Activated T-helper 2 cell treated with anti-CD3 and anti-CD28 coated beads, Interferon-gamma antibody, Interleukin-2, Interleukin-4, amounts not matched to agents 10 μg/mL and 5 μg/mL and 100 μg/mL, durations not matched to agents 14 hours and 24 hours and 36 hours (primary cell): ENCODE measurements at places on chromosomes 5 and 9. TPM values are rescaled to one million over a fixed set of nuclear protein-coding genes. Genes with fewer than 3 reads are reported as not detected.

The FIBCD1 gene
- total RNA-seq = not detected in 2 replicates

The MEGF10 gene
- total RNA-seq = not detected in 2 replicates

The ACTBL2 gene
- not detected in 2 replicates for total RNA-seq

The LTC4S gene
- total RNA-seq = 0.62 and 3.2 TPM in 2 replicates

The PRR16 gene
- not detected in 2 replicates for total RNA-seq

The TAF11L5 gene
- not detected in 2 replicates for total RNA-seq

The ZNF608 gene
- total RNA-seq = not detected in 2 replicates

The TTLL11 gene
- 2.2 and 2.4 TPM in 2 replicates for total RNA-seq

The SPINK13 gene
- total RNA-seq = not detected in 2 replicates

The C9orf85 gene
- total RNA-seq = 8.3 and 9.8 TPM in 2 replicates

The SMAD5 gene
- total RNA-seq = 19.7 and 21.7 TPM in 2 replicates

The F2RL1 gene
- total RNA-seq = 0.09 and 0.16 TPM in 2 replicates

The PHAX gene
- total RNA-seq = 45.3 and 47.7 TPM in 2 replicates

The SAXO1 gene
- total RNA-seq = not detected in 2 replicates

The CNTNAP3B gene
- total RNA-seq = not detected in 2 replicates

The GMCL2 gene
- not detected in 2 replicates for total RNA-seq

The CDKN2B-AS1 gene
- 0.82 and 1.1 TPM in 2 replicates for total RNA-seq

The IFNA10 gene
- total RNA-seq = not detected in 2 replicates

The CER1 gene
- total RNA-seq = not detected in 2 replicates

The ANKRD31 gene
- 0.11 and 0.28 TPM in 2 replicates for total RNA-seq

The PPP2R2B gene
- total RNA-seq = 0.34 TPM in 1 of 2 replicates, not detected in the other

The ITK gene
- total RNA-seq = 313 and 319 TPM in 2 replicates

The GRIA1 gene
- not detected in 2 replicates for total RNA-seq

The STPG3 gene
- total RNA-seq = 0.48 TPM in 2 replicates

The SOX30 gene
- 0.11 TPM in 2 replicates for total RNA-seq

The TRIM32 gene
- 15.7 and 16.5 TPM in 2 replicates for total RNA-seq

The OXCT1 gene
- 118 and 123 TPM in 2 replicates for total RNA-seq

The SEPTIN8 gene
- total RNA-seq = 34.9 and 35.9 TPM in 2 replicates

The CAVIN4 gene
- 0.23 and 0.34 TPM in 2 replicates for total RNA-seq
